ENCODE measurements at places on chromosomes 2 and 18. TPM values are rescaled to one million over a fixed set of nuclear protein-coding genes. Genes with fewer than 3 reads are reported as not detected.

The VAMP5 gene
- total RNA-seq, result not detected

The LCT gene
- not detected for total RNA-seq

The GALNT3 gene
- 3.2 TPM for total RNA-seq

The TUBA3E gene
- total RNA-seq, result not detected

The TRIM43B gene
- total RNA-seq, result not detected

The TNFAIP6 gene
- total RNA-seq, result not detected

The RNF152 gene
- 76.4 TPM for total RNA-seq

The SERTAD2 gene
- total RNA-seq, result 17.4 TPM

The STON1 gene
- total RNA-seq, result 38.0 TPM

The FANCL gene
- total RNA-seq, result 14.6 TPM

The GALR1 gene
- total RNA-seq, result not detected

The PID1 gene
- total RNA-seq, result not detected

The FOXI3 gene
- not detected for total RNA-seq

The CD226 gene
- 0.46 TPM for total RNA-seq

The RRM2 gene
- 33.6 TPM for total RNA-seq

The MROH2A gene
- not detected for total RNA-seq

The DNAJC5G gene
- not detected for total RNA-seq

The KIAA2012 gene
- not detected for total RNA-seq

The ZNF521 gene
- total RNA-seq, result 57.1 TPM

The GALNT13 gene
- not detected for total RNA-seq

The ACVR1C gene
- 0.08 TPM for total RNA-seq

The CARF gene
- 17.0 TPM for total RNA-seq

The METTL8 gene
- total RNA-seq, result 27.1 TPM

The TMEM178A gene
- 1.6 TPM for total RNA-seq

The ADNP2 gene
- 19.2 TPM for total RNA-seq

The IL1R1 gene
- total RNA-seq, result 59.8 TPM

The COBLL1 gene
- 8.9 TPM for total RNA-seq

The PKDCC gene
- 42.2 TPM for total RNA-seq

The HES6 gene
- 6.5 TPM for total RNA-seq

The CYP26B1 gene
- 0.89 TPM for total RNA-seq

The C2orf81 gene
- total RNA-seq, result 2.4 TPM

The ASAP2 gene
- 91.0 TPM for total RNA-seq

The CRYBA2 gene
- total RNA-seq, result not detected

The C2orf15 gene
- total RNA-seq, result 0.26 TPM

The NMUR1 gene
- not detected for total RNA-seq

The GREB1L gene
- 0.60 TPM for total RNA-seq

The CAPN14 gene
- 0.24 TPM for total RNA-seq

The DNAH7 gene
- 1.0 TPM for total RNA-seq

The TMEM247 gene
- not detected for total RNA-seq

The TRIM43 gene
- total RNA-seq, result not detected

The CDK15 gene
- 0.70 TPM for total RNA-seq

The FAM237A gene
- total RNA-seq, result not detected

The WNT10A gene
- total RNA-seq, result not detected

The AQP12B gene
- total RNA-seq, result not detected

The SERPINB10 gene
- total RNA-seq, result not detected

The NFATC1 gene
- total RNA-seq, result 5.9 TPM

Measured in osteocyte (in vitro differentiated cells).